ENCODE measurements at places on chromosomes 16 and 17. TPM values are rescaled to one million over a fixed set of nuclear protein-coding genes. Genes with fewer than 3 reads are reported as not detected.

DNA sequence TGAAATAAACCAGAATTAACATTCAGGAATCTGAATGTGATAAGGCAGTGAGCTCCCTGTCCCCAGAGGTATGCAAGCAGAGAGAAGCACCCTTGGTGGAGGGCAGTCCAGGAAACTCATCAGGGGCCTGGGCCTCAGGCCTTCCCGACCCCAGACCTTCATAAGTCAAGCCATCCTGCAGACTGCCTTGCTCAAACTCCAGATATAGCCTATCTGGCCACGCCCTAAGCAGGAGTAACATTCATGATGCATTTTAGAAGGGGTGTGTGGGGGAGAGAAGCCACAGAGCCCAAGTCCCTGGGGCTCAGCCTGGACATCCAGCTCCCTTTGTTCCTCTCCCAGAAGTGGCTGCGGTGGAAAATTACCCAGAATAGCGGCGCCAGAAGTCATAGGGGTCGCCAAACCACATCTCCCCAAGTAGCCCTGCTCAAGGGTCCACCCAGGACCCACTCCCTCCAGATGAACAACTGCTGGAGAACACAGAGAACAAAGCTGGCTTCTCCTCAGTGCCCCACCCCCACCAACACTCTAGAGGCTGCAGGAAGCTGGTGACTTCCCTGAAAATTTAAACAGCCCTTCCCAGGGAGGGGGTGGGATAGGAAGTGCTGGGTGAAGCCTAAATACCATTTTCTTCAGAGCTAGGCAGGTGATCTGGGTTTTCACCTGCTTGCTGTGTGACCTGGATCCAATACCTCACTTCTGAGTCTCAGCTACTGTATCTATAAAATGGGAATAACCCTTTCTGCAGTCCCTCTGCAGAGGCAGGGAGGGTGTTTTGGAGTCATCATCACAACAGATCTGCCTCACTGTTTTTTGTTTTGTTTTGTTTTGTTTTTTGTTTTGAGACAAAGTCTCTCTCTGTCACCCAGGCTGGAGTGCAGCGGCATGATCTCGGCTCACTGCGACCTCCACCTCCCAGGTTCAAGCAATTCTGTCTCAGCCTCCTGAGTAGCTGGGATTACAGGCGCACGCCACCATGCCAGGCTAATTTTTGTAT is 1.5 kb upstream of the SREBF1 start:
- no peak for DNase-seq

GRCh38 chr16:89909777-89910716 is 8.6 kb upstream of the MC1R start:
- DNase-seq = peak; percentile 71

GRCh38 chr17:30256756-30257506 is 21.4 kb upstream of the SLC6A4 start:
- no peak for DNase-seq

GRCh38 chr17:45413498-45413923 is 19.2 kb downstream of the ARHGAP27 start:
- no peak for DNase-seq

ZNF747 gene
- 11.3 TPM for total RNA-seq

HYDIN gene
- total RNA-seq = 7.5 TPM

DNA sequence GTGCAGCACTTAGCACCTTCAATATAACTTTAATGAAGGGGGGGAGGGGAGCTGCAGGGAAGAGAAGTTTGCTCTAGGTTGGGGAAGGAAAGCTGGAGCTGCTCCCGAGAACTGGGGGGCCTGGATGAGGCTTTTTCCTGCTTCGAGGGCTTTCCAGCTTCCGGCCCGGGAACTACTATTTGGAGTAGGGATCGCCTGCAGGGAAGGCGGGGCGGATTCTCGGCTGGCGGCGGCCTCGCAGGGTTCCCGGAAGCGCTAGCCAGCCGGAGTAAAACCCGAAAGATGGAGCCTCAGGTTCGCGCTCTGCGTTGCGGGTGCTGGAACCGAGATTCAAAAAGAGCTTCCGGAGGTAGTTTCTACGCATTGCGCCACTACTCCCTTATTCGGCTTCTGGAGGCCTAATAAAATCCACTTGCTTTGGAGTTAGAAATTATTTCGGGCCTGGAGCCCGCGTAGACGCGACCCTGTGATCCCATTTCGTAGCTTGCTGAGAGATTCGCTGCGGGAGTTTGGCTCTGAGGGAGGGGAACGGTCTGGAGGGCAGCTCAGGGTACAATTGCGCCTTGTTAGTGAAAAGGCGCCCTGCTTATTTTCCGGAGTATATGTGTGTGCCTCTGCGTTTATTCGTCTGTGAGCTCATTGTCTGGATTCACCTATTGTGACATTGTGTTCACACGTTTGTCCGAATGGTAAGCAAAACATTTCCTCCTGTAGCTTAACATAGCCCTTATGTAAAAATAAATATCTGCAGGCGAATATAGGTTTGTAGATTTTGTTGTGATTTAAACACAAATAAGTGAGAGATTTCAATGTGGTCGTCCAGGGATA is 652 bp downstream of the PRAC2 start:
- DNase-seq = no peak

ACSM2A gene
- total RNA-seq = not detected

KCNJ16 gene
- total RNA-seq = 0.12 TPM

GRCh38 chr16:3157229-3158025 is 22.6 kb downstream of the ZNF213 start:
- peak; percentile 74 for DNase-seq

GAS2L2 gene
- 0.16 TPM for total RNA-seq

CD79B gene
- total RNA-seq = 0.86 TPM

Data from neural crest cell (in vitro differentiated cells).